NCI-H526 treated with DMSO at 0.1 percent for 48 hours (cell line): ENCODE measurements at places on chromosomes 1 and 21.

DNA sequence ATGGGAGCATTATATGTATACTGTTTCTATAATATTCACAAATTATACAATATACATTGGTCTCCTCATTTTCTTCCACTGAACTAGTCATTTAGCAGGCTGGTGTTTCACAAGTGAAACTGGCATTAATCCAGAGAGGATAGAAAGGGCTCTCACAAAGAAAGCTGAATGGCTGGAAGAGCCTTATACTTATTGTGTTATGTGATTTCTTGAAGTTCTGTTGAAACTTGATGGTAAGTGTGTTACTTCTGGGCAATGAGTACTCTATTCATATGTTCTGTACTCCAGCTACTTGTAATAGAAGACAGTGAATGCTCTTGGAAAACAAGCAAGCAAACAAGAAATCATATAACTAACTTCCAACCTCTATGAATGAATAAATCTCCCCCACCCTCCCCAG is 14.9 kb downstream of the STX12 start:
- no peak for DNase-seq

DNA sequence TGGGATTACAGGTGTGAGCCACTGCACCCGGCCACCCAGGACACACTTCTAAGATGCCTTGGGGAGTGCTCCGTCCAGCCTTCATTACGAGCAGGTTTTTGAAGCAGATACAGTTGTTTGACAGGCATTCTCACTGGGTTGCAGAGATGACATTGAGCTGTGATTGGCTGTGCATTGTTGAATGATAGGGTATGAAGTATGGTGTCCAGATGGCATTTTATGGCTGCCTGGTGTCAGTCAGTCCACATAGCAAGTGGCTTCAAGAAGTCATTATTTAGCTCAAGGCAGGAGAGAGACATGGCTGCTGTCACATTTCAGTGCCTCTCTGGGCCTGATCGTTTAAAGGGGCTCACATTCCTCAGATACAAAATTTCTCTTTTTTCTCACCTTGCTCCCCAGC is 14.8 kb upstream of the PADI2 start:
- no peak for DNase-seq

DNA sequence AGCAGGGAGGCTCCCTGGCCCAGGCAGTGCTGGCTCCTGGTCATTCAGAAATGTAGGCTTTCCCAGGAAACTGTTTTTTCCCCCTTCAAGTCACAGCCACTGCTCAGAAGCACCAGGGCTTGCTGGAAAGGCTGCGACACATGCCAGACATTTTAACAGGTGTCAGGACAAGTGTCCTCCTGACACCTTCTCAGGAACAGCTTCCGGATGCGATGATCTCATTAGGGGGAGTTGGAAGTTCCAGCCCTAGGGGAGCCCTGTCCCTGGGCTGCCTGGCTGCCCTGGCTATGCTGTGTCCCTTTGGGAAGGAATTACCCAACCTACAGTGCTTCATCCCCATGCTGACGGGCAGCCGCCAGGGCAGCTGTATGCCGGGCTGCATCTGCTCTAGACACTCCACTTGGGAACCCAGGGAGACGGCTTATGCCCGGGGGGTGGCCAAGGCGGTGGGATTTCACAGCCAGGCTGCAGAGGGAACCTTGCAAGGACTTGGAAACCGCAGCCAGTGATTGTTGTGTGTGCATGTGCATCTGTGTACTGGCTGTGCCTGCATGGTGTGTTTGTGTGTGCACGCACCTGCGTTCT is 41.8 kb downstream of the AJAP1 start:
- no peak for DNase-seq

- no peak for DNase-seq
Observed at GRCh38 chr1:175824079-175824478, 80.7 kb upstream of the TNR start.

- DNase-seq = no peak
Observed at GRCh38 chr21:40099809-40100208, 232.6 kb downstream of the PCP4 start.

DNA sequence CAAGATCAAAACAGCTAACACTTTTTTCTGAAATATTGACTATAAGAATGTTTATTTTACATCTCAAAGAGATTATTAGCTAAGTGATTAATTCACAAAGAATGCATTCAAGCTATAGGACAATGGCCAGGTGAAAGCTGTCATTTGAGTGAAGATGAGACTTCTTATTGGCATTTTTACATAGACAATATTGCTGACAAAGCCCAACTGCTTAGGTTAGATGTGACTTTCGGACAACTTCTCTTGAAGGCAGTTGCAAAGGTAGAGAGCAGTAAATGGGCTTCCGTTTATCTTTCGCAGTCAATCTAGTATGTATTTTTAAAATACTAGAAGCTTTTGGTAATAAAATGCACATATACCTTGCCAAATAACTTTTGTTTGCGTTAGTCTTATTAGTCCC is 1041.3 kb downstream of the AMY1C start:
- no peak for DNase-seq

DNA sequence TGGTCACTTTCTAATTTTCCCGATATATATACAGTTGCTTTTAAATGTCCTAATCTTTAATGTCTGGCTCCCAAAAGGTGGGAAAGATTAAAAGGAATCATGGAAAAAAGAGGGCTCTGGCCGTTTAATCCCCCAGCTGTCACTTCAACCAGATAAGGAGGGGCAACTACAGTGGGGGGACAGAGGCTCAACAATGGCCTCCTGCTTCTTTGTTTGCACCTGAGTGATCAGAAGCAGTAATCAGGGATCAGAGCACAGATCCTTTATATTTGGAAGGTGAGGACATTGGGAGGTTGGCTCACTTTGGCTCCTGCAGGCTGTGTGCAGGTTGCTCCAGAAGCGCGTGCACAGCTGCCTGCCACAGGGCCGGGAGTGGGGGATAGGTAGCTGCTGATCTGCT is 212.8 kb downstream of the FMN2 start:
- DNase-seq = no peak

GRCh38 chr1:56773341-56774066 is 45.7 kb downstream of the FYB2 start:
- DNase-seq = no peak
